Stimulated activated naive CD4-positive, alpha-beta T cell treated with Interleukin-2 at 50 U/mL for 16 hours (primary cell): ENCODE measurements at places on chromosomes 13 and 19.

DNA sequence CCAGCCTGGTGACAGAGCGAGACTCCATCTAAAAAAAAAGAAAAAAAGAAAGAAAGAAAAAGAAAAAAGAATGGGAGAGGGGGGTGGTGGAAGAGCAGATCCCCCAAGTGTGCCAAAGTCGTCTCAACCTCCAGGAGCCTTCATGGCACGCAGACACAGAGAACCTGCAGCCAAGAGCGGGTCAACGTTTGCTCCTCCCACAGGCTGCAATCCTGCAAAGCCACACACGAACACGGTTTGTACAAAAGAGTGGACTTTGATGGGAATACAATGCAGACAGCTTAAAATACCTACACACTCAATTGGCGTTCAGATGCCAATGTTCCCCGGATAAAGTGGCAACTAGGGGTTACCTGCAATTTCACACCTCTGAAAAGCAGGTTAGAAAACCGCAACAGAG lies 29.4 kb downstream of the ANKRD10 start:
- no peak for DNase-seq

GRCh38 chr13:70812481-70812880 lies 704.2 kb upstream of the KLHL1 start:
- no peak for DNase-seq

GRCh38 chr19:15296353-15296752 lies 36.0 kb downstream of the BRD4 start:
- no peak for DNase-seq

- no peak for DNase-seq
Measured at GRCh38 chr13:79445968-79446645, 34.8 kb upstream of the NDFIP2 start.

DNA sequence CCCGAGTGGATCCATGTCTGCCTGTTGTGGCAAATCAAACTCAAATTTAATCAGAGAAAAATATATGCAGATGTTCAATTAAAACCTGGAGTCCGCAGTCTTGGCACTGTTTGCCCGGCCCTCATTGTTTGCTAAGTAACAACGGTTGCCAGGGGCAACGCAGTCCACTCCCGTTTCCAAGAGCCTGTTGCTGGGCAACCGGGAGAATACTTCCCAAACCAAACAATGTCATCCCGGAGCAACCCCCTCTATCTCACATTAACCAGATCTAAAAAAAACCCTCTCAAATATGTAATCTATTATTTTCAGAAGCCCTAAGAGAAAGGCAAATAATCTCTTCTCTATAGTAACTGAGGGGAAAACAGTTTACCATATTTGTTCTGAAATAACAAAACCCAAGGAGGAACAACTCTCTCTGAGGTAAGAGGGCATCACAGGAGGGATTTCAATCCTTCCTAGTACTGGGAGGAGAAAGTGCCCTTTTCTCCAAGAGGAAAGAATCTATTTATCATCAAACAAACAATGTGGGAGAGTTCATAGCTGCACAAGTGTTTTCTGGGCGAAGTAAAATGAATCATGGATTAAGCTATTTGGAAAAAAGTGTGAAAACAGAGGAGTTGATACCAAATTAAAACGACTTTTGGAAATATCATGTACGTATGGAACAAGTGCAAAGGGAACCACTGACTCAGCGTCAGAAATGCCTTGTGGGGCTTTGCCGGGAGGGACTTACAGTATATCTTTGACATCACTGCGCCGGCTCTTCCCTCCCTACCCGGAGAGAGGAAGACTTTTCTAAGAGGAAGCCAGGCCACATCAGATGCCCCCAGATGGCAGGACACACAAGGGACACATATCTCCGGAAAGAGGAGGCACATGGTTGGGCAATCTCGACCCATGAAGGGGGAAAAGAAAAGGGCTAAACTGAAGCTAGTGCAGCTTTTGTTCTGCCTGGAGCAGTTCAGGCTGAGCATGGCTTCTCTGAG lies 43.3 kb downstream of the RFX2 start:
- DNase-seq = no peak

- DNase-seq = no peak
Measured at GRCh38 chr13:104422668-104423067, 1356.5 kb upstream of the SLC10A2 start.

- no peak for DNase-seq
Measured at GRCh38 chr19:39823686-39824085, 10.3 kb downstream of the DYRK1B start.

DNA sequence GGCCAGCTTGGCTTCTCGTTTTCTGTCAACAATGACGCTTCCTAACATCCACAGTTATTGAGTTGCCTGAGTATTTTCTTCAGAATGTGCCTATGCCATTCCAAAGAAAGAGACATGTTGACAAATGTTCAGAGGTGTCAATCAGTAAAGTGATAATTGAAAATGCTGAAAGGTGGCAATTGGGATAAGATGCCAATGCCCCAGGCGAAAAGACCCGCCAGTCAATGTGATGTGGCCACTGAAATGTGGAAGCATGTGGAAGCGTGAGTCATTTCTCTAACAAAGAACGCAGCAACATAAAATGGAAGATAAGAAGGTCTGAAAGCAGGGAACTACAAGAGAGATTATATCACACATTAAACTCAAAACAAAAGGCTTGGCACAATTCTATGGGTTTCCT lies 882.2 kb upstream of the SLC10A2 start:
- DNase-seq = no peak

DNA sequence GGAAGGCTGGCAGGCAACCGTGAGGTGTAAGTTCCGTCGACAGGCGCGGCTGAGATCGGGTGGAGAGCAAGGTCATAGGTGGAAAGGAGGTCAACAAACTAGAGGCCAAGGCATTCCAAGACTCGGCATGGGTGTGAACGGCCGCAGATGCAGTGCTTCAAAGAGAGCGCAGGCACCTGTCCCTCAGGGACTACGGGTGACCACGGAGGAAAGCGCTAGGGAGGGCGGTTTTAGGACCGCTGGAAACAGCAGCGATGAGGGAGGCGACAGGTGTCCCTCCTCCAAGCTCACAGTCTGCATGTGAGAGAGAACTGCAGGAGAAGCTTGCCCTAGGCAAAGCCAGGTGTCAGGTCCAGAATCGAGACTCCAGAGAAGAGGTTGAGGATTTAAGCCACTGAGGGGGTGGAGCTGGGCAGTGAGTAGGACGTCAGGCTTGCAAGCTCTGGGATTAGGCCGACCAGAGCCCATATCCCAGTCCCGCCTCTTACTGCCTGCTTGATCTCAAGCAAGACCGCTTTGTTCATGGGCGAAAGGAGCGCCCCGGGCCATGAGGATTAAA lies 1.6 kb upstream of the MLNR start:
- no peak for DNase-seq

DNA sequence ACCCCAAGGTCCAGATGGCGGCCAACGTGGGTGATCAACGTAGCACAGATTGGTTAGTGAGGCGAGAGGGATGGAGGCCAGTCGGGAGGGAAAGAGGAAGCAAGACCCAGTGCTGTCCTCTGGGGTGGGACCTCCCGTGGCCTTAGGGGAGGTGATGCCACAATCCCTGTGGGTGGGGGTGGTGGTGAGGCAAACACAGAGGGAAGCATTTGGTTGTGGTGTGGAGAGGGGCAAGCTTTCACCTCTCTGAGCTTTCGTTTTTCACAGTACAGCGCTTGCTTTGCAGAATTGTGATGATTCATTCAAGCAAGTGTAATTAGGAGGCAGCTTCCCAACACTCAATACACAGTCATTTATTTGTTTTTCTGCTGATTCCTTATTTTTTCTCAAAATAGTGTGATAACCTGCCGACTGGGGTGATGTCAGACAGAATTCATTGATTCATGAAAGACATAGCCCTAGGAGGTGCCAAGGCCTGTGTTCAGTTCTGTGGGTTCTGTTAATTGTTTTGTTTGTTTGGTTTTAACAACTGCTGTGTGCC lies 2.4 kb downstream of the LENG8 start:
- DNase-seq = no peak

GRCh38 chr19:2097203-2097885 lies 629 bp downstream of the IZUMO4 start:
- DNase-seq = peak; percentile 58

GRCh38 chr19:45146741-45147205 lies 14.0 kb downstream of the NKPD1 start:
- no peak for DNase-seq

- no peak for DNase-seq
Measured at GRCh38 chr13:47603365-47603764, 397.7 kb downstream of the SUCLA2 start.

DNA sequence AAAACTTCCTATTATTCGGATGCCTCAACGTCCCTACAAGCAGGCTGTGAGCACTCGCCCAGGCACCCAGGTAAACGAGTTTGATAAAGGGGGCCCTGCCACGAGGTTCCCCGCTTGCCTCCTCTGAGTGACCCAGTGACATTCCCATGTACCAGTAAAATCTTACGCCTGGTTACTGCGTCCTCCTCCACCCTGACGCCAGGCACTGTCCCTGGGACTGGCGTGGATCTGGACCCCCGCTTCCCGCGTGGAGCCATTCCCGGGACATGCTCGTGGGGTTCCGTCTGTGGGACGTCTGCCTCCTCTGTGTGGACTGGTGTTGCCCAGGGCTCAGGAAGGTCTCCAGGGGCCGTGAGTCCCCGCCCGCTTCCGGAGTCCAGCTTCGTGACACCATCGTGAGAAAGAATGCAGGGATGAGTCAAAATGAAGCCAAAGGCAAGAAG lies 407 bp upstream of the ZNF550 start:
- DNase-seq = no peak

- no peak for DNase-seq
Measured at GRCh38 chr13:38135592-38135991, 214.1 kb upstream of the UFM1 start.

DNA sequence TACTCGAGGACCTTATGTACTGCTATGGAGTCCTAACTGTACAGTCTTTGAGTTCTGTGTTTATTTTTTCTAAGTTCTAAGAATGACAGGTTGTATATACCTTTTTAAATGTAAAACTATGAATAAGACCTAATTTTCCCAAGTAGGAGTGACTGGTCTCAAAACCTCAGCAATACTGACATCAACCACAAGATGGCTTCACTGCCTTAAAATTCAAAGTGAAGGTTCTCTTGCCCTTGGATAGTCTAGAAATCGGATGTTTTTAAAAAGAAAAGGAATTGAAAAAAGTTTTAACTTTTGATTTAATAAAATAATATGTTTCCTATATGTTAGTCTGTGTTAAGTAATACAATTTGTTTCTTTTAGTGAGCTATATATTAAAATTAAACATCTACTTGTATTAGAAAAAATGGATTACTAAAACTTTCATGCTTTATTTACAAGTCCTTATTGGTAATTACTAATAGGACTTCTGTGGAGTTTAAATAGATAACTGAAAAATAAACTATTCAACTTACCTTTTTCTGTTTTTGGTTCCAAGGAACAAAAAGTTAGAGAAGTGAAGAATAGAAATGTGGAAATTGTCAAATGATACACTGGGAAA lies 52.0 kb downstream of the TDRD3 start:
- DNase-seq = no peak

- no peak for DNase-seq
Measured at GRCh38 chr19:33231511-33231910, 5.9 kb upstream of the SLC7A10 start.

DNA sequence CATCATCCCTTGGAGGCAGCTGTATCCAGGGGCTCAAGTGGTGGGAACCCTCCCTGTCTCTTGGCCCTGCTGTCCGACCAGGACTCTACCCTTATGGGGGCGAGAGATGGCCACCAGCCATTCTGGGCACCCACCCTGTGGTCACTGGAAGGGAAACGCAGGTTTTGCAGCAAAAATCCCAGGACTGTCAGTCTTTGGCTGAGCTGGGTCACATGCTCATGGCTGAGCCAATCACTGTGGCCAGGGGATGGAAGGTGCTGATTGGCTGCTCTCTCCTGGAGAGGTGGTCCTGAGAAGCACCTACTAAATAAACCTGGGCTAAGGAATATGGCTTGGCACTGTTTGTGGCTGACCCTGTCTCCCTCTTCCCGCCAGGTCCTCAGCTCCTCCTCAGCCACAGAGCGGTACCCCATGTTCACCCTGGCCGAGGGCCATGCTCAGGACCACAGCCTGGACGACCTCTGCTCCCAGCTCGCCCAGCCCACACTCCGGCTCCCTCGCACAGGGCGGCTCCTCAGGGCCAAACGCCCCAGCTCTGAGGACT lies 8.9 kb downstream of the ATG4D start:
- no peak for DNase-seq

GRCh38 chr13:79501538-79502232 lies 20.7 kb downstream of the NDFIP2 start:
- no peak for DNase-seq

DNA sequence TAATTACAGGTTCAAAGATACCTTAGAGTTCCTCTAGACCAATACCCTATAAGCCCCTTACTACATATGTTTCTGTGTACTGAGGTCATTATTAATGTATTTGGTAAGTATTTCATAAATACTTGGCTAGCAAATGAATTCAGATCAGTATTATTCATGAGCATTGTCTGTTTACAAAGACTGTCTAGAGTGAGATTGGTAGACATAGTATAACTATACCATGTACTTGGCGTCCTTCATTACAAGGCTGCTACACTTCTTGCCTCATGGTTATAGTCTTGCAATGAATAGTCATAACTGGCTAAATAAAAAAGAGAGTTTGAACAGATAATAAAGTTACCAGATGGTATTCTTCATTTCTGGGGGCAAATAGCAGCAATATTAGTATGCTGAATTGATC lies 12.1 kb downstream of the SETDB2 start:
- DNase-seq = no peak

- peak; percentile 55 for DNase-seq
Measured at GRCh38 chr19:35268536-35269437, at the start of gene USF2. Gene USF2, plus strand, starts transcription at chr19:35268962. Its CDS starts 140 bp downstream, at chr19:35269102.

DNA sequence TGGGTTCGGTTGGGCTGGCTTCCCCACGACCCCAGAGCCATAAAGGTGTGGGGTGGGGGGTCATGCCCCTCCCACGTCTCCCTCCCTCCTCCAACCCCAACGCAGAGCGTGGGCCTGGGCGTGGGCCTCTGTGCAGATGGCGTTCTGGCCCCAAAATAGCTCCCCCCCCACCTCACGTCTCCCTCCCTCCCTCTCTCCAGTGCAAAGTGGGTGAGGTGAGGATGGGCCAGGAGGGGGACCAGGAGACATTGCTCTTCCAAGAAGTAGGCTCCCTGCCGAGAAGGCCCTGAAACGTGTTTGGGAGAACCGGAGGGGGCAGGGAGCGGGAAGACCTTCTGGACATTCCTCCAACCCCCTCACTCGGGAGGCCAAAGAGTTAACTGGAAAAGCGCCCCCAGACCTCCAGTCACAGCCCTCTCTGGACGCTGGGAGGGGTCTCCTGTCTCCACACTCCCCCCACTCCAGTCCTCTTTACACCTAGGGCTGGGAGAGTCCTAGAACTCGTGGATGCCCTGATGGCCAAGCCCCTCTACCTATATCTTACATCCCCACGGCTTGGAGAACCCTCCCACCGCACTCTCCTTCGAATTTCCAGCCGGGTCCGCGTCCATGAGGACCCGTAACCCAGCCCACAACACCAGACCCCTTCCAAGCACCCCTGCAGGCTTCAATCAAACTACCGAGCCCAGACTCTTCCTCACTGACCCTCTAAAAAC lies 855 bp downstream of the UNC13A start:
- no peak for DNase-seq
